AG04449 (cell line): ENCODE measurements at places on chromosomes 3 and 15.

GRCh38 chr3:125582707-125583106, 12.6 kb downstream of the OSBPL11 start:
- no peak for DNase-seq

- no peak for DNase-seq
Observed at GRCh38 chr15:63870043-63870394, 36.3 kb upstream of the HERC1 start.

- DNase-seq: no peak
Observed at GRCh38 chr3:57130571-57131209, 34.5 kb downstream of the IL17RD start.

DNA sequence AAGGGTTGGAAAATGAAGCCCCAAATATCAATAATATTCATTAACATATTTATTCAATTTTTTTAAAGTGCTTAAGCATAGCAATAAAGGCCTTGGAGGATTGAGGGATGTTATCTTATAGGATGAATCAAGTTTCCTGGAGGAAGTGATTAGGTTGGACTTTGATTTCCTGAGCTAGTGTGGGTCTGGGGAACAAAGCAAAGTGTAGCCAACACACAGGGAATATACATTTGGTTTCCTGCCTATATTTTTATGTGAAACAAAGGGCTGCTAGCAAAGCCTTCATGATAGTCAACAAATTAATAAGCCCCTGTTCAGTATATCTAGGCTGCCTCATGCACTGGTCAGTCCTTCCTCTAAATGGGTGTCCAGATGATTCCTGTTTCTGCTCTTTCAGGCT, 261.1 kb upstream of the IL12A start:
- no peak for DNase-seq

- DNase-seq: no peak
Observed at GRCh38 chr3:117355566-117355965, 646.0 kb downstream of the TUSC7 start.

DNA sequence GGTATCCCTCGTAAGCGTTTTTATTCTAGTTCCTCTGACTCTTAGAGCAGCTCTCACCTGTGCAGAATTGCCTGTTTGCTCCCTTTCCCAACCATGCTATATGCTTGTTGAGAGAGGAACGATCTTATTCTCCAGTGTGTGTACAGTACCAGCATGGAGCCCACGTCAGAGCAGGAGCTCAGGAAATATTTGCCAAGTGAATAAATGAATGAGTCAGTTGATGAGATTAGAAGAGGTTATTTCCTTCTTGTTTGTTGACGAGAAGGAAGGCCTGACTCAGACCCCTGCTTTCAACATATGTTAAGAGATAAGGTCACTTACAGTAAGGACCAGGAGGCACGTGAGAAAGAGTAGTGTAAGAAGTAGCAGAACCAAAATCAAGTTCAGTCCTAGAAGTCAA, 106.3 kb upstream of the ABHD17C start:
- peak; percentile 90 for DNase-seq

- DNase-seq: no peak
Observed at GRCh38 chr3:107431246-107432012, 54.2 kb downstream of the CCDC54 start.
